CD4-positive, alpha-beta T cell treated with Interleukin-21 for 1 hour (primary cell): ENCODE measurements at places on chromosomes 11 and 22.

DNA sequence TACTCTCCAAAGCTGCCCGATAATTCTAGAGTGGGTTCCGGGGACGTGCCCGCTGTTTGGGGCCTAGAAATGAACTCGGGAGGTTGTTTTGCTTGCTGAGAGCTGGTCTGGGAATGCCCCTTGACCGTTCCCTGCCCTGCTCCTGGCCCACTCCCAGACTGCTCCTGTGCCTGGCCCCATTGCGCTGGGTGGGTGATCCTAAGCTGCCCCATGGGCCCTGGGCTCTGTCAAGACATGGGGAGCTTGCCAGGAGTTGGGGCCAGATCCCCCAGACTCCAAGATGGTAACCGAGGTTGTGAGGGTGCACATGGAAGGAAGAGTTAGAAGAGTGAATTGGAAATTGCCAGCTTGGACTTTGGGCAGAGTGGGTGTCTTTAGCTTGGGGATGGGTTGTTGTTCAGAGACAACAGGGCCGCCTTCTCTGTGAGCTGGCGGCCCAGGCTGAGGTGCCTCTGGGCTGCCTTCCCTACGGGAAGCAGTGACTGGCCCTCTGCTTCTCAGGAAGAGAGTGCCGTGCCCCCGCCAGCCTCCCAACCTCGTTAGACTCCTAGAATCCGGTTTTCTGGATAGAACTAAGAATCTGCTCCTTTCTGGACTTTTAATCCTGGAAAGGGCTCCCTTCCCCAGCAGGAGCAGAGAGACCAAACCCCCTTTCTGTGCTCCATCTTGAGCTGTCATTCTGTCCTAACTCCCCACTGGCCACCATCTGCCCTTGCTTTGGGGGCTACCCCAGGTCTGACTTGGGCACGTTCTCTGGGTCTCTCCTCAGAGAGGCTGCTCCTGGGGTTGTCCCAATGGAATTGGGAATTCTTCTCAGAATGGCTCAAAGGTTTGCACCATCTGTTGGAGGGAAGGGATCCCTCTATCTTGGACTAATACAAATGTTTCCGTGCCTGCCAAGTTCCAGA lies 1.8 kb downstream of the ST3GAL4 start:
- no peak for DNase-seq

GRCh38 chr11:12189543-12190235 lies 79.3 kb downstream of the MICAL2 start:
- DNase-seq = peak; percentile 64

GRCh38 chr22:17012267-17012666 lies 4.2 kb upstream of the GAB4 start:
- DNase-seq = no peak

- no peak for DNase-seq
These were observed 19.5 kb upstream of the WNT7B start for GRCh38 chr22:45996241-45997076.

GRCh38 chr11:104191124-104191523 lies 27.2 kb upstream of the PDGFD start:
- no peak for DNase-seq

DNA sequence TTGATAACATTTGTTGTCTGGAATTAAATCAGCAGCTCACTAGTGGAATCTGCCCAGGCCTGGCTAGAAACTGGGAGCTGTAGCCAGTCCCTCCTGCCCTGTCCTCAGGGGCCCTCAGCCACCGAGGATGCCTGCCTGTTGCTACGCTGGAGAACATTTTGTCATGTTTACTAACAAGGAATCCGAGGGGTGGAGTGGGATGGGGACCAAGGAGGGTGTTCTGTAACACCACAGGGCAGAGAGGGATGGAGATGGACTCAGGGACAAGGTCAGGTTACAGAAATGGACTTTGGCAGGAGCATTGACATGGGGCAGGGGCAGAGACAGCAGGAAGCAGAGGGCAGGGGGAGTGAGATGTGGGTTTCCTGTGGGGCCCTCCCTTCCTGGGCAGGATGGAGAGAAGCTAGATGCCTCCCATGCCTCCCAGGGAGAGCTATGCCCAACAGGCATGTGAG lies 45.8 kb upstream of the AMPD3 start:
- DNase-seq = peak; percentile 7

GRCh38 chr22:48310289-48310688 lies 1517.4 kb downstream of the BRD1 start:
- DNase-seq = no peak

- DNase-seq = no peak
These were observed 151.7 kb downstream of the UVRAG start for GRCh38 chr11:75966537-75967287.

DNA sequence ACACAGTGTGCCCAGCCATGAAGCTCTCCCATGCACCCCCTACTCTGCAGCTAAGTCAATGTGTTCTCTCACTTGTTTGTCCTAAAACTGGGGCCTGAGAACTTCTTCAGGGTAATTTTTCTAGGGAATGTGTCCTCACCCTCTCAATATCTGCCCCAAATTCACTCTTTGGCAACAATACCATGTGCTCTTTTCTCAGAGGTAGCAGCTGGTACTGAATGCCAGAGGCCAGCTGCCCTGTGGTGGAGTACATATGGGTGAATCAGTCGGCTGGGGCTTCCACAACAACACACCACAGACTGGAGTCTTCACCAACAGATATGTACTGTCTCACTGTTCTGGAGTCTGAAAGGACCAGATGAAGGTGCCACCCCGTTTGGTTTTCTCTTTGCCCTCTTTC lies 97.7 kb upstream of the TOP3B start:
- DNase-seq = no peak

DNA sequence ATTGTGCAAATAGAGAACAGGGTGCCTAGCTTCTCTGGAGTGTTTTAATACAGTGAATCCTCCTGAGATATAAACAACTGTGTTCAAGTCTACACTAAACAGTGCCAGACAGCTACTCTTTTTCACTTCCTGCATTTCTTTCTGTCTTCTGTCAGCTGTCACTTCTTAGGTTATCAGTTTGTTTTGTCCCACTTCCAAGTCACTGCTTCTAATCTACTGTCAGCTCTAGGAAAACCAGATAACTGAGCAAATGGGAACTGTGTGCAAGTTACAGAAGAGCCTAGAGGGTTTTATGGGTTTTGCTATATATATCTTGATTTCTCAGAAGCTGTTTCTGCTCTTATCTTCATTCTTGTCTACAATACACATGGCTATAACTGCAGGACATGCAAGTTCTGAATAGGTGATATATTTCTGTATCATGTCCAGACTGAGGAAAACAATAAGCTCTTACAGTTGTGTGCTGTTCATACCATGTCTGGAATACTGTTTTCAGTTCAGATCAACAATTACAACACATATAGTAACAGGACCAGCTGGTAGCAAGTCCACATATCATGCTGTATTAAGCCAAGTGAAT lies 5.8 kb downstream of the PITPNB start:
- no peak for DNase-seq

DNA sequence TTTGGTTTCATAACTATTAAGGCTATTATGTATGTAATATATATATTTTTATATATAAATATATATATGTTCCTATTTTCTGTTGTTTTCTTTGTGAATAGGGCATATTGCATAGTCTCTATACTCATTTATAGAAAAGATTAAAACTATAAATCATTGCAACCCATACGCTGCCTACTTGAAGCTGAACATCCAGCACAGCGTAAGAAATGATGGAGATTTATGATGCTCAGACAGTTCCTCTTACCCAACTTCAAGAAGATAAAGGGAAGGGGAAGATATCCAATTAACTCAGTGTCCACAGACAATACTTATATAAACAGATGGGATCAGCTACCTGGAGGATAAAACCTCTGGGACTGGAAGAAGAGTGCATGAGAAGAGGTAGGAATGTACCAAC lies 791.7 kb downstream of the FAM181B start:
- no peak for DNase-seq

DNA sequence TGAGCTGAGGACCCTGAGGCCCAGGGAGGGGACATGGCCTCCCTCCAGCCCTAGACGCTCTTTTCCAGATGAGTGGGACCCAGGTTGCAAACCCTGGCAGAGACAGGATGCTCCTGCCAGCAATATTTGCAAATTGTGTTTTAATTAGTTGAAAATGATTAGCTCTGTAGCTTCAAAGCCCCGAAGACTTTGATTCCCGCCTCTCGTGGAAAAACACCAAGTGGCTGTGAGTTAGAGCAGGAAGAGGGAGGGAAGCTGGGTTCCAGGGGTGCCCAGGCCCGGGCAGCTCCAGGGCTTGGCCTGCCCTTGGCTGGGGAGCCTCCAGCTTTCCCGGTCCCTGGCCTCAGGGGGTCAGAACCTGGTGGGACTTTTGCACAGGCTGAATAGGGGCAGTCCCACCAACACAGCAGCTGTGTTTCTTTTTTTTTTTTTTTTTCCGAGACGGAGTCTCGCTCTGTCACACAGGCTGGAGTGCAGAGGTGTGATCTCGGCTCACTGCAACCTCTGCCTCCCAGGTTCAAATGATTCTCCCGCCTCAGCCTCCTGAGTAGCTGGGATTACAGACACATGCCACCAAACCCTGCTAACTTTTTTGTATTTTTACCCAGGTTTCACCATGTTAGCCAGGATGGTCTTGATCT lies 101.6 kb upstream of the RTL6 start:
- DNase-seq = no peak

- no peak for DNase-seq
These were observed 204.3 kb downstream of the TENM4 start for GRCh38 chr11:79236541-79236971.

GRCh38 chr11:94129512-94130297 lies 1.1 kb downstream of the PANX1 start:
- peak; percentile 34 for DNase-seq

DNA sequence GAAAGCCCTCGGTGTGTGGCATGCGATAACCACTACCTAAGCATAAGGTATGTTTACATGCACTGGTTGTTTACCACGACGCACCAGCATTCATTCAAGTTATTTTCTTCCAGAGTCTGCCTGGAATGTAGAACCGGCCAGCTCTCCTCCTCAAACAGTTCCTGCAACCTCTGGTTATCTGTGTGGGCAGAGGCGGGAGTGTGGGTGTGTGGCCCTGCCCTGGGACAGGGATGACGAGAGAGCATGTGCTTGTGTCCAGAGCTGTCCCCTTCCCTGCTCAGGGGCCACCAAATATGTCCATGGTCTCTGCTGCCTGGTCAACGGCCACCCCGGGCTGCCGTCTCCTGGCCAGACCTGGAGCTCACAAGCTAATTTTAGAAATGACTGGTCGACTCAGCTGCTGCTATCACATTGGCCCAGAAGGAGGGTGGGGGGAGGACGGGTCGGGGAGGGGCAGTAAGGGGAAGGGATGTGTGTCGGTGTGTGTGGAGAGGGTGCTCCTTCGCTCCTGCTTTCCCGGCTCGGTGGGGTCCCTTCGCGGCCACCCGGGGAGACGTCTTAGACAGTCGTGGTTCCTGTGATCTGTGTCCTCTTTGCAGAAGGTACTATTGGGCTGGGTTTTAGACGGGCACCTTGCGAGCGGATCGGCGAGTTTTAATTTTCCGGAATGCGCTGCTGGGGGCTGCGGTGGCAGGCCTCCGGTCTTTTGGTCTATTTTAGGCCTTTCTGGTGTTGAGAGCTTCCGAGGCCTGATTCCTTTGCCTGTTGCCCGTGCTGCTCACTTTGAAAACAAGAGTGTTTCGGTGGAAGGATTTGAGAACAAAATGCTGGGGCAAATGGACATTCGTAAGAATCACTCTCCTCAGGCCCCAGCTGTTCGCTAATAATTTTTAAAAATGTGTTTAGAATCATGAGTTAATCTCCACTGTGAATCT lies at the start of gene MYO18B:
Gene MYO18B (plus strand): TSS at position 497 of the 935 bp plus-strand sequence. CDS start 18,905 bp downstream, outside the sequence.
- DNase-seq = no peak

DNA sequence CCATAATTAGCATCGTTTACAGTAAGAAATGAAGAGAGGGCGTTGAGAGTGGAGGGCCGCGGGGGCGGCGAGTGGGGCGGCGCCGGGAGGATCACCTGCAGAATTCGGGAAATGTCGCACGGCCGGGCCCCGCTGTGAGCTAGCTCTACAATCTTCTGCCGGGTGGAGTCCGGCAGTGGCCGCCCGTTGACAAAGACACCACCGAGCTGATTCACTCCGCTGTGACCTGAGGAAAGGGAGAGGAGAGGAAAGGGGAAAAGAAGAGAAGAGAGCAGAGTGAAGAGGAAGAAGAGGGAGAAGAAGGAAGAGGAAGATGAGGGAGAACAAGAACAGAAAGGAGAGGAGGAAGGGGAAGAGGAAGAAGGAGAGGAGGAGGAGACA lies 8.5 kb downstream of the PAX6 start:
- no peak for DNase-seq

- peak; percentile 66 for DNase-seq
These were observed 3.6 kb downstream of the CD44 start for GRCh38 chr11:35142481-35143075.

DNA sequence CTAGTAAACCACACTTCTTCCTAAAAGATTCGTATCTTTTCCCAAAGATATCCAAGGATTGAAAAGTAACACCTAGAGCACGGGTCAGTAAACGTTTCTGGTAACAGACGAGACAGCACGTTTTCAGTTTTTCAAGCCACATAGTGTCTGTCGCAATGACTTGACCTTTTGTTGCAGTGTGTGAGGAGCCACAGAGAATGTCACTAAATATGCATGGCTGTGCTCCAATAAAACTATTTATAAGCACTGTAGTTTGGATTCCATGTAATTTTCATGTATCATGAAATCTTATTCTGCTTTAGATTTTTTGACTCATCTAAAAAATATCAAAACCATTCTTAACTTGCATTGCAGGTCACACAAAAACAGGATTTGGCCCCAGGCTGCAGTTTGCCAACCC lies 18.3 kb upstream of the MICAL3 start:
- DNase-seq = no peak

DNA sequence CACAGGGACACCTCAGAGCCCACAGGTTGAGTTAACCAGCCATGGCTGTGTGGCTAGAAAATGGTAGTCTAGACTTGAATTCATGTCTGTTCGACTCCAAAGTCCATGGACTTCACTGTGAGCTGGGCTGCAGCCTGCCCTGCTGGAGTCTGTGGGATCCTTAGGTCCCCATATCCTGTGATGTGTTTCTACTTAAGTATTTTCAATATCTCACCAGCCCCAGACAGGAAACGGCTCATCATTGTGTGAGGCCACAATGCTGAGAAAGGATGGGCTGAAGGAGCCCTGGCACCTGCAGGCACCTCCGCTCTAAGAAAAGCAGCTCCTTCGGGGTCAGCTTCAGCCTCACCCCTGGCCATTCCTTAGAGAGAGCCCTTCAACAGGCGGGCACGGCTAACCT lies 93.1 kb downstream of the NAT10 start:
- DNase-seq = no peak

DNA sequence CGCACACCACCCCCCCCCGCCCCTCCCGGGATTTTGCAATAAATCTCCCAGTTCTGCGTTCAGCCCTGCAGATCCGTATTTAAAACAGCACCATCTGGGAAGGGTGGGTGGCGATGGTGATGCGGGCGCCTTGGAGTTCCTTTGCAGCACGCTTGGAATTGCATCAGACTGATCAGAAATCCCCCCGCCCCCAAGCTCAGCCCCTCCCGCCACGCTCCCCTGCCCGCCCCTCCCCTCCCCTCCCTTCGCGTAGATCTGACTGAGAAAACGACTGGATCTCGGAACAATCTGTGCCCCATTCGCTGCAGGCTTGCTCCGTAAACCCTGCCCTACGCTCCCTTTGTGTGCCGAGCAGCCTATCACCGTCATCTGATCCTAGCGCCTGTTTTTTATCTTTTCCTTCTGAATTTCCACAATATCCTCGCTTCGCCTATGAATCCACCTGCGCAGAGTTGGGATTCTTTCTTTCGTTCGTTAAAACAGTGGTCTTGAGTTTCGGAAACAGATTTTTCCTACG lies 18.1 kb upstream of the BDNF start:
- no peak for DNase-seq
